ENCODE measurements at places on chromosomes 7 and 10. TPM values are rescaled to one million over a fixed set of nuclear protein-coding genes. Genes with fewer than 3 reads are reported as not detected.

The EN2 gene
- polyA plus RNA-seq = not detected

The CCDC172 gene
- not detected for polyA plus RNA-seq

The TRIL gene
- polyA plus RNA-seq = not detected

The MEPCE gene
- polyA plus RNA-seq = 19.7 TPM

The GPC2 gene
- polyA plus RNA-seq = not detected

The SVIL gene
- 42.5 TPM for polyA plus RNA-seq

GRCh38 chr7:139431010-139431409, 52.5 kb downstream of the KLRG2 start:
- DNase-seq = no peak
- H3K4me3 ChIP-seq = no peak overlapping the region
- no peaks in the 10 kb centered on the region for H3K27me3 ChIP-seq
- H3K4me1 ChIP-seq = peaks cover 15% of the 10 kb centered on the region
- no peaks in the 10 kb centered on the region for H3K36me3 ChIP-seq

- DNase-seq = no peak
- H3K27me3 ChIP-seq = no peaks in the 10 kb centered on the region
- no peak overlapping the region for H3K4me3 ChIP-seq
- H3K36me3 ChIP-seq = no peaks in the 10 kb centered on the region
These were observed 74.9 kb upstream of the ABLIM1 start for GRCh38 chr10:114732931-114733330.

- H3K27me3 ChIP-seq = no peaks in the 10 kb centered on the region
- no peak for DNase-seq
- no peaks in the 10 kb centered on the region for H3K4me1 ChIP-seq
- H3K27ac ChIP-seq = no peak overlapping the region
- no peak overlapping the region for H3K4me3 ChIP-seq
These were observed 269.6 kb upstream of the FZD1 start for GRCh38 chr7:90994601-90995000.

DNA sequence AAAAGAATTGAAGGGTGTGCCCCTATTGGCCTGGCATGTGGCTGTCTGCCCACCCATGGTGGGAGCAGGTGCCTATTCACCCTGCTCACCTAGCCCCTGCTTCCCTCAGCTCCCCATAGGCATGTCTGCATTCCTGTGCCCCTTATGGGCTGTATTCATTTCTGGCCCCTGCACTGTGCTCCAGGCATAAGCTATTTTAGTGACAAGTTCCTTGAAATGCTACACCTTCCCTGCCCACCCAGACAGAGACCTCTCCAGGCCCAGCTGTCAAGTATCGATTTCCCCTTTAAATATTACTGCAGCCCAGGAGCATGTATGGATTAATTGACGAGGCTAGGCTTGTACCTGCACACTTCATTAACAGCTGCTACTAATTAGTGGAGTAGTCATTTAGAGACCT, 235.4 kb downstream of the RPS24 start:
- DNase-seq = no peak
- H3K4me1 ChIP-seq = no peaks in the 10 kb centered on the region
- H3K27me3 ChIP-seq = no peaks in the 10 kb centered on the region
- no peak overlapping the region for H3K27ac ChIP-seq
- H3K4me3 ChIP-seq = no peak overlapping the region
- no peaks in the 10 kb centered on the region for H3K36me3 ChIP-seq

DNA sequence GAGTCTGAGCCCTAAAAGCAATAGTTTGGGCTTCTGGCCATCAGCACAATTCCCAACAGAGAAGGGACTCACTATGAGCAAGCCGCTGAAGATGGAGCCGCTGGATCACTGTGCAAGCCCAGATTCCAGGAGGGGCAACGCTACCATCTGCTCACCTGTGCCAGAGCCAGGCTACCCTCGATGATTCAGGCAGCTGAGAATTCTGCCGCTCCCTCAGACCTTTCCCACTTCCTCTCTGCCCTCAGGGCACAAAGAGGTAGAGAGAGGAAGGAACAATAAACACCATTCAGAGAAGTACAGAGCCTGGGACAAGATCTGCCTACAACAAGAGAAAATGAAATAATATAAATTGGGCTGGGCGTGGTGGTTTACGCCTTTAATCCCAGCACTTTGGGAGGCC, 98.1 kb downstream of the MYOF start:
- H3K27me3 ChIP-seq = no peaks in the 10 kb centered on the region
- no peak for DNase-seq
- peaks cover 43% of the 10 kb centered on the region for H3K36me3 ChIP-seq
- peak overlapping the region; percentile 74 for H3K27ac ChIP-seq

GRCh38 chr10:124700293-124701037, 43.7 kb downstream of the FAM53B start:
- H3K4me3 ChIP-seq = no peak overlapping the region
- H3K36me3 ChIP-seq = no peaks in the 10 kb centered on the region
- no peaks in the 10 kb centered on the region for H3K27me3 ChIP-seq
- no peak for DNase-seq

DNA sequence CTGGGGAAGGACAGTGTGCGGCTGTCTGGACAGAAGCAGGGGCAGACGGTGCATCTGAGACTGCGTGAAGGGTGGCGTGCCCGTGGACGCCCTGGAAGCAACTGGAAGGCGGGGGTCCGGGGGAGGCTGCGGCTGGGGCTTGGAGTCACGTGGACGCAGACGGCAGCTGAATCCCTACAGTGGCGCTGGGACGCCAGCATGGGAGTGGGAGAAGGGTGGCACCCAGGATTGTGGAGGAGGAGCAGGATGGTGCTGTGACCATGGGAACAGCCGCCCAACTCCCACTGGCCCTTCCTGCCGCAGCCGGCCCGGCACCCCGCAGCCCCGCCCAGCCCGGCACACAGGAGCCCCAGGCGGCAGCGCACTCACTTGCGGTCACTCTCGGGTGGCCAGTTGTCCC, 9.7 kb downstream of the INTS1 start:
- peaks cover 65% of the 10 kb centered on the region for H3K36me3 ChIP-seq
- no peak overlapping the region for H3K4me3 ChIP-seq
- DNase-seq = no peak
- no peak overlapping the region for H3K27ac ChIP-seq
- no peaks in the 10 kb centered on the region for H3K27me3 ChIP-seq
- H3K4me1 ChIP-seq = no peaks in the 10 kb centered on the region

- no peaks in the 10 kb centered on the region for H3K4me1 ChIP-seq
- DNase-seq = peak; percentile 69
- no peaks in the 10 kb centered on the region for H3K36me3 ChIP-seq
- no peaks in the 10 kb centered on the region for H3K27me3 ChIP-seq
- H3K4me3 ChIP-seq = no peak overlapping the region
These were observed 42.5 kb downstream of the MRC1 start for GRCh38 chr10:17851611-17852010.

- no peaks in the 10 kb centered on the region for H3K27me3 ChIP-seq
- H3K4me3 ChIP-seq = no peak overlapping the region
- no peak overlapping the region for H3K27ac ChIP-seq
- no peak for DNase-seq
- H3K36me3 ChIP-seq = no peaks in the 10 kb centered on the region
- peaks cover 28% of the 10 kb centered on the region for H3K4me1 ChIP-seq
These were observed 28.9 kb downstream of the CDK14 start for GRCh38 chr7:90625051-90625450.

DNA sequence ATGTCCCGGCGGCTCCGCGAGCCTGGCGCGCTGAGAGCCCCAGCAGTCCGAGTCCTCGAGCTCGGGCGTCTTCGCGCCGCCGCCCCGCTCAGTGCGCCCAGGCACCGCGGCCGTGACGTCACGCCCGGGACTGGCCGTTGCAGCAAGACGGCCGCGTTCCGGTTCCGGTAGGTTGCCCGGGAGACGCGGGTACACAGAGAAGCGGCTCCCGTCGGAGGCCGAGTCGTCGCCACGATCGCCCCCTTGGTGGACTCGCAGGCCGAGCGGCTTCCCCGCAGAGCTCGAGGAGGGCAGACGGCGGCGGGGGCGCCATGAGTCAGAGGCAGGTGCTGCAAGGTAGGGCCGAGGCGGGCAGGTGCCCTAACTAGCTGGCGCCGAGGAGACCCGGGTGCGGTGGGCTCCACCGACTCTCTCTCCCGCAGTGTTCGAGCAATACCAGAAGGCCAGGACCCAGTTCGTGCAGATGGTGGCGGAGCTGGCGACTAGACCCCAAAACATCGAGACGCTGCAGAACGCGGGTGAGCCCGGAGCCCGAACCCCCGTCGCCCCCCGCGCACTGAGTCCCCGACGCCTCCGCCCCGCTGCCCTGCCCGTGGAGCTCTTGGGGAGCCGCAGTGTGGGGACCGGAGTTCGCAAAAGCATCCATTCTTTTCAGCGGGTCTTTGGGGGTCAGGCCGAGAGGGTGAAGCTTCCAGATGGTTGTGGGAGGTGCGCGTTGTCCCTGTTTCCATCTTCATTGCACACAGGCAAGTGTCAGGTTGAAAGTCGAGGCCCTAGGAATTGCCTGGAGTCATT, at the start of gene SPAG6:
Gene SPAG6 (plus strand): TSS at position 196 of the 795 bp plus-strand sequence. CDS start 116 bp downstream, at position 312.
- H3K27me3 ChIP-seq = peaks cover 45% of the 10 kb centered on the region
- DNase-seq = peak; percentile 72
- H3K4me3 ChIP-seq = no peak within 1 kb of the TSS
- no peaks in the 10 kb centered on the region for H3K36me3 ChIP-seq
- no peak within 1 kb of the TSS for H3K27ac ChIP-seq
- H3K4me1 ChIP-seq = peaks cover 7% of the 10 kb centered on the region

DNA sequence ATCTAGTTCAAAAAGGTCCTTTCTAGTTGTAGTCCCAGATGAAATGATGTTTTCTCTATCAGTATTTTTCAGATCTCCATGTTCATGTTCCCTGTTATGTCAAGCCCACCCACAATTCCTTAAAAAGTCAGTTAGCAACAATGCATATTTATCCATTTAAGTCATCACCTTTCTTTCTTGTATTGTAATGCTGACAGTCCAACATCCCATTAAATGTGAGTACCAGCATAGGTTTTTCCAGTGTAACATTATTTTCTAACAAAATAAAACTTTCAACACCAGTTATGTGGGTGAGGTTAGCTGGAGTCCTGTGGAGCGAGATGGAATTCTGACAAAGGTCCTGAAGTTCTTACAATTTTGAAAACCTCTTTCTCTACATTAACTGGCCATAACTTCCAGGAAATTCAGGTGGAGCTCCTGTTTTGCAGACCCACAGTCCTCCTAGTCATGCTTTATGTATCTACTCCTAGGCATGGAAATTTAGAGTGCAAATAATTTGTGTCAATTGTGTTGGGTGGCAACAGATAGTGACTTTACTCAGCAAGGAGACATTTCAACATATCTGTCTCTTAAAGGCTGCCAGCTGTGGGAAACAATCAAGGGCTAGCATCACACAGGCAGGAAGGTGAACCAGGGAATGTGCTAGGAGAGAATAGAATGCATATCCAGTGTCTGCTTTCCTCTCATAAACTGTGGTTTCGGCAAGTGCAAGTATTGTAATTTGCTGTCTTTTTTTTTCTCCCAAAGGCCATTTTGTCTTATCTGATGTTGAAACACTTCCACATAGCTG, 162.6 kb downstream of the MTERF1 start:
- no peaks in the 10 kb centered on the region for H3K4me1 ChIP-seq
- no peak overlapping the region for H3K27ac ChIP-seq
- no peak overlapping the region for H3K4me3 ChIP-seq

GRCh38 chr10:23031318-23031717, 64.1 kb upstream of the MSRB2 start:
- H3K4me1 ChIP-seq = no peaks in the 10 kb centered on the region
- H3K4me3 ChIP-seq = no peak overlapping the region
- no peak for DNase-seq

GRCh38 chr10:2873769-2874168, 193.6 kb upstream of the PFKP start:
- no peaks in the 10 kb centered on the region for H3K36me3 ChIP-seq
- no peak overlapping the region for H3K27ac ChIP-seq

- H3K27me3 ChIP-seq = no peaks in the 10 kb centered on the region
- DNase-seq = no peak
These were observed 55.7 kb upstream of the RHEB start for GRCh38 chr7:151575410-151575809.

GRCh38 chr7:47093320-47094234, 488.3 kb downstream of the TNS3 start:
- H3K4me1 ChIP-seq = no peaks in the 10 kb centered on the region
- H3K27ac ChIP-seq = no peak overlapping the region
- no peak for DNase-seq
- H3K27me3 ChIP-seq = no peaks in the 10 kb centered on the region
- no peak overlapping the region for H3K4me3 ChIP-seq

DNA sequence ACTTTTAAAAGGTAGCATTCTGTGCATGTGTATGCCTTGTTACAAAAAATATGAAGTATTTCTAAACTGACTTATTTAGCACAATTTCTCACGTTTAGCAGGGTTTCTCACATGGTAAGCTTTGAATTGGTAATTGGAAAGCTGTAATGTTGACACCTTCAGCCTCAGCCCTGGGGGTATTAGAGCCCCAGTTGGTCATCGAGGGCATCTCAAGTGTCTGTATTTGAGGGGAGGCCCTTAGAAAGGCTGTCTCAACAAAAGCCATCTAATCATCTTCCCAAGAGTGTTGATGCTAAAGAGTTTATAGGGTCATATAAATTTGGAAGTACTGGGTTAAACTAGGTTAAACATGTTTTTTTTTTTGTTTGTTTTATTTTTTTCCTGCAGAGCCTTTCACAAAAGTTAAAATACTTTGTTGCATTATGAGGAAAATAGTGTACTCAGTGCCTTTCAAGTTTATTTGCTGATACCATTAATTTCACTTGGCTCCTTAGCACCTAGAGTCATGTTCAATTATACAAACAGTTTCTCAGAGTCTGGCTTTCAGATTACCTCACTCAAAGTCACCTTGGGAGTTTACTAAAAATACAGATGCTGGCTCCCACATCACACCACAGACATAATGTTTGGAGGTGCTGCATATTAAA, 134.0 kb downstream of the CD36 start:
- peaks cover 80% of the 10 kb centered on the region for H3K4me1 ChIP-seq
- H3K36me3 ChIP-seq = no peaks in the 10 kb centered on the region
- no peak for DNase-seq
- H3K27ac ChIP-seq = peak overlapping the region; percentile 52
- H3K27me3 ChIP-seq = no peaks in the 10 kb centered on the region

- H3K4me1 ChIP-seq = no peaks in the 10 kb centered on the region
- H3K36me3 ChIP-seq = no peaks in the 10 kb centered on the region
- no peaks in the 10 kb centered on the region for H3K27me3 ChIP-seq
- H3K4me3 ChIP-seq = no peak overlapping the region
- no peak overlapping the region for H3K27ac ChIP-seq
These were observed 170.7 kb downstream of the HERPUD2 start for GRCh38 chr7:35524112-35524804.

GRCh38 chr7:80140388-80140787, 5.8 kb downstream of the GNAI1 start:
- no peak overlapping the region for H3K4me3 ChIP-seq
- H3K4me1 ChIP-seq = peaks cover 81% of the 10 kb centered on the region
- no peaks in the 10 kb centered on the region for H3K36me3 ChIP-seq
- no peak for DNase-seq
- no peaks in the 10 kb centered on the region for H3K27me3 ChIP-seq
- H3K27ac ChIP-seq = peak overlapping the region; percentile 21
